ENCODE measurements at places on chromosomes 13 and 19. TPM values are rescaled to one million over a fixed set of nuclear protein-coding genes. Genes with fewer than 3 reads are reported as not detected.

CEACAM20 gene
- not detected for total RNA-seq

SCGB2B2 gene
- total RNA-seq, result 1.1 TPM

MYBPC2 gene
- total RNA-seq, result not detected

MYH14 gene
- total RNA-seq, result 70.5 TPM

KLK3 gene
- not detected for total RNA-seq

KLK8 gene
- total RNA-seq, result not detected

REXO1 gene
- 19.3 TPM for total RNA-seq

RFX2 gene
- total RNA-seq, result 2.3 TPM

VSTM2B gene
- not detected for total RNA-seq

A1BG gene
- 1,433 TPM for total RNA-seq

LGALS4 gene
- total RNA-seq, result 102 TPM

FOXA3 gene
- total RNA-seq, result 31.6 TPM

NFILZ gene
- total RNA-seq, result not detected

PGLYRP2 gene
- total RNA-seq, result 65.8 TPM

CAPN12 gene
- total RNA-seq, result 30.9 TPM

CPAMD8 gene
- 1.3 TPM for total RNA-seq

SOX1 gene
- not detected for total RNA-seq

SPINT2 gene
- 7.3 TPM for total RNA-seq

SLITRK6 gene
- 0.58 TPM for total RNA-seq

NDUFA11 gene
- 164 TPM for total RNA-seq

CBARP gene
- total RNA-seq, result 0.38 TPM

CEACAM1 gene
- total RNA-seq, result 27.0 TPM
